NCI-H187 treated with DMSO at 0.1 percent for 48 hours (cell line): ENCODE measurements at places on chromosomes 3 and 15.

DNA sequence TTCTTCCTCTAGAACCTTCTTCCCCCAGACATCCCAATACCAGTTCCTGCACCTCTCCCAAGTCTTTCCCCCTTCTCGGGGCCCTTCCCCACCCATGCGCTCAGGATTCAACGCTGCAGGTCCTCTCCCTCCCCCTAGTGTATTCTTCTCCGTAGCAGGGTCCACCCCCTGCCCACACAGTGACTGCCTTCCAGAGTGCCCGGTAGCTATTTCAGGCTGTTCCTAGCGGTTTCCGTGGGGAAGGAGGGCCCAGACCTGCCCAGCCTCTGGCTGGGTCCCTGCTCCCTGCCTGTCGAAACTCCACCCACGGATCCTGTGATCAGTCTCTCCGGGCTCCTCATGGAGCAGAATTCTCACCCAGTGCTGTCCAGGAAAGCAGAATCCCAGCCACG lies 45.2 kb upstream of the SEC61A1 start:
- no peak for DNase-seq

DNA sequence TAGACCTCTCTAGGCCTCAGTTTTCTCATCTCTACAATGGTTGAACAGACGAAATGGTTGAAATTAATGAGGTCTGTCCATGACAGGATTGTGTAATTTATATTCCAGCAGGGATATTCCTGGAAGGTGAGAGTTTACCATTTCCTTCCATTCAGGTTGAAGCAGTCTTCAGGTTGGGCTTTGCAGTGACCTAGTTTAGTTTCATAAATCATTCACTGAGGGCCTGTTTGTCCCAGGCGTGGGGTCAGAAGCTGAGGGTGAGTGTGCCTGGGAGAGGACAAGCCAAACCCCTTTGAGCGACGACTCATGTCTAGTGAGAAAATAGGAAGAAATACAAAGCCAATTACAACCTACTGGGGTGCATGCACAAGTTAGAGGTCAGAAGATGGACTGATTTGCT lies 57.2 kb upstream of the CACNA2D3 start:
- DNase-seq, result no peak

DNA sequence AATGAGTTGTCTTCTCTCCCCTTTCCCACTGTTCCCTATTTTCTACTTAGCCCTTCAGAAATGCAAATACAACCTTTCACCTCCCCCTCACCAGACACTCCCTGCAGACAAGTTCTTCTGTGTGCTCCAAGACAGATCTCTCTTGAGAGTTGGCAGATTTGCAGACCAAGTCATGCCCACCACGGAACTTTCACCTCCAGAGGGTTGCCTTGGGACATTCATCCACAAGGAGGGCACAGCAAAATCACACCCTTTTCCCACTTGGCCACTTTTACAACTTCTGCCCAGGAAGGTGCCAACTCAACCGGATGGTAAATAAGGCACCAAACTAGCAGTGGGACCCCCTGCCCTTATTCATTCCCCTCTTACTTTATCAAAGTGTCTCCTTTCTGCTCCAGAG lies 53.5 kb downstream of the SLC30A4 start:
- DNase-seq, result no peak

- no peak for DNase-seq
Measured at GRCh38 chr3:171883257-171883892, 40.2 kb downstream of the TMEM212 start.

- no peak for DNase-seq
Measured at GRCh38 chr3:151635905-151636304, 97.8 kb upstream of the AADACL2 start.

- no peak for DNase-seq
Measured at GRCh38 chr15:33766389-33766788, 201.9 kb upstream of the CHRM5 start.

GRCh38 chr3:45566196-45566595 lies 28.4 kb upstream of the LIMD1 start:
- no peak for DNase-seq

- no peak for DNase-seq
Measured at GRCh38 chr3:27659279-27660021, 62.7 kb downstream of the EOMES start.

DNA sequence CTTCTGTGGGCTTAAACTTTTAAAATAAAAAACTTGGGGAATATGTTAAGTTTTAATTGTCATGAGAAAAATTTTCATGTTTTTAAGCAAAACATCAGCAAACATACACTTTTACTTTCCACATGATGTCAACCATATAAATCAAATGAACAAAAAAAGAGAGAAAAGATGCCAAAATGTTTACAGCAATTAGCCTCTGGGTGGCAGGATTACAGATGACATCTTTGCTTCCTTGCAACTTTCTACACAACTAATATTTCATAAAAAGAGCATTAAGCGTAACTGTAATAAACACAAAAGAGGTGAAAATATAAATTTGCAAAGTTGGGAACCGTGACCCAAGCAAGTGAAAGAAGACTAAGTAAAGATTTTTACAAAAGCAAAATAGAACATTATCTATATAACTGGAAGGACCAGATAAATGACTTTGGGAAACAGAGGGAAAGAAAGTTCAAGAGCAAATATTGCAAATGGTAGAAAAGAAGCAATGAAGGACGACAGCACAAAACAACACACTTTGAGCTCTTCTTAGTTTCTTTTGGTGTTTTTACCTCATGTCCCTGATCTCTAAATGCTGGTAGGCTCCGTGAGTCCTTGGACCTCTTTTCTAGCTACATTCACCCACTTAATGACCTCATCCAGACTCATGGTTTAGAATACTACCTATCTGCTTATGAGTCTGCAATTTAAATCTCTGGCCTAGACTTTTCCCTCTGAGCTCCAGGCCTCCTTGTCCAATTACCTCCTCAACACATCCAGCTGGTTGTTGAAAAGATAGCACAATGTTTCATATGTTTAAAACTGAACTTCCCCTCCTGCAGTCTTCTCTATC lies 9.4 kb downstream of the TP53BP1 start:
- DNase-seq, result no peak

GRCh38 chr3:129001101-129001805 lies at the start of gene EFCC1:
TSS of gene EFCC1 (plus strand) at chr3:129001304. CDS start at chr3:129001629, 325 bp downstream.
- no peak for DNase-seq

- DNase-seq, result no peak
Measured at GRCh38 chr3:27094721-27095120, 274.5 kb downstream of the NEK10 start.

DNA sequence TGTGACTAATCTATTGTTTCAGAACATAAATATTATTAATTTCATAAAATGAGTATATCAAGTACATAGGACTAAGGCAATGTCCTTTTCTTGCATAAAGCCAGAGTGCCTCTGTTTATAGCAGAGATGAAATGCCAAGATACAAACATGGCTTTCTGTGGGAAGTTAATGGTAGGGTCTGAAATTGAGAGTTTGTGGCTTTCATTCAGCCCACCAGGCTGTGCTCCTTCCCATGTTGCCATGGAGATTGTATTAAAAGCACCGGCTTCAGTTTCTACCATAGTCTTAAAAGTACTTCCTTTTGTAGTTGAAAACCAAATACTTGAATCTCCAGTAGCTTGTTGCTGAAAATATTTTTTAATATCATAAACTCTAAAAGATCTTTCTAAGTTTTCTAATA lies 114.0 kb downstream of the LRRC28 start:
- no peak for DNase-seq

DNA sequence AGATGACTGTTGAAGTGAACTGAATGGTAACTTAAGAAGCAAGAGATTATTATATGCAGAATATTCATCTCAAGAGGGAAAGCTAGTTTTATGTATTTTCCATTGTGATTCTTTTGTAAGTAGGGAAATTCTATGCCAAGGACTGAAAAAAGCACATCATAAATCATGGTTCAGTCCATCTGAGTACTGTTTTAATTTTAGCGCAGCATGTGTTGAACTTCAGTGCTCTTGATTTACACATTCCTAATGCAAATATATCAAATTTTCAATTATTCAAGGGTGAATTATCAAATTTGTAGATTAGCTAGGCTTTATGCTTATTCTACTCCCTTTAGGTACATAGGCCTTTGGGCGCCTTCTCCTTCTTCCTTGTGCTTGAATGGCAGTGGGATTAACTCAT lies 50.3 kb upstream of the TCF12 start:
- DNase-seq, result no peak

GRCh38 chr3:3666664-3667063 lies 132.6 kb upstream of the LRRN1 start:
- DNase-seq, result no peak

GRCh38 chr3:73719861-73720260 lies 95.1 kb upstream of the PDZRN3 start:
- DNase-seq, result no peak

GRCh38 chr3:31508452-31509146 lies 24.1 kb upstream of the STT3B start:
- no peak for DNase-seq

DNA sequence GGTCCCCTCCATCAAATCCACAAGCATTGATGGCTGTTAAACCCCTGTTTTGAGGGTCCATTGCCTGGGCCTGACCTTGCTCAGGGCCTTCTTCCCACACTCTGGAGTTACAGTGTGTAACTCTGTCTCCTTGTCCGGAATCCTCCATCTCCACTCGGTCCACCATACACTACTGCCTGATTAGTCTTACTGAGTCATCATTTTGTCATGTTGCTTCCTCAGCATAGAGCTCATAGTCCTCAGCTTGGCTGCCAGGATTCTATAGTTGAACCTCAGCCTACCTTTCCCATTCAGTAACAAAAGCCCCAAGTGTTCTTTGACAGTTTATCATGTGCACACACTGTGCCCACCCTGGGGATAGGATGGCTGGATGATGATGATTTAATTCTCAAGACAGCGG lies 113.0 kb downstream of the PDE8A start:
- no peak for DNase-seq

DNA sequence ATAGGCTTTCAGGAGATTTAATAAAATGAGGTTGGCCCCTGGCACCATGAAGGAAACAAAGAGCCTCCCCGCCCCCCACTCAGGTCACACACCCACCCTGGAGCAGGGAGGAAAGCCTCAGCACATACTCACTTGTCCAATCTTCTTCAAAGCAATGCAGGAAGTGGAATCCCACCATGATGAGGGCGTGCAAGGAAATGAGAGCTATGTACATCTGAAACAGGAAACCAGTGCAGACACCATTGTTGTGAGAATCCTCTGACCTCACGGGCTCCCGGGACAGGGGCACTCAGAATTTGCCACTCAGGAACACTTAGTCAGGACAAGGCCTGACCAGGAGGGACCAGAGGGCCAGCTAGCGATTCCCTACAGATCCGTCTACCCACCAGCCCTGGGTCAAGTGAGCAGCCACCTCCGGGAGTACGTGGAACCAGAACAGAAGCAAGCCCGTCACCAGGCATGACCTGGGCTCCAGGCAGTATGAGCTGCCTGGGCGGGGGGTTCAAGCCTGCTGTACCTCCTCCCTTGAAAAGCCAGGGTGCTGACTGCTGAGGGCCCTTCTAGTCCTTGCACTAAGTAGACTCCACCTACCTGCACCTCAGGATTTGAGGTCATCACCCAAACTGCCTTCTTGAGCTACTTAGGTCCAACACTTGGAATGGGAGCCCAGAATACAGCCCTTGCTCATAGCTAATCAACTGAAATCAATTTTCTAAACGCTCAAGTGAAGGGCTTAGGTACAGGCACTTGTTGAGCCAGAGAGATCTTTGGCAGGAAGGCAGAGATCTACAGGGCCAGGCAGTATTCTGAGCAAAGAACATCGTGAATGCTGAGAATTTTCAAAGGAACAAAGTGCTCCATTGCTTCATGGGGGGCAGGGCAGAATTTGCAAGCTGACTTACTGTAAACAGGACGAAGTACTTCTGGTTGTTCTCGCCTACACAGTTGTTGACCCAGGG lies 42.7 kb downstream of the ZDHHC3 start:
- DNase-seq, result no peak

- no peak for DNase-seq
Measured at GRCh38 chr3:193996221-193996620, 139.7 kb upstream of the HES1 start.

DNA sequence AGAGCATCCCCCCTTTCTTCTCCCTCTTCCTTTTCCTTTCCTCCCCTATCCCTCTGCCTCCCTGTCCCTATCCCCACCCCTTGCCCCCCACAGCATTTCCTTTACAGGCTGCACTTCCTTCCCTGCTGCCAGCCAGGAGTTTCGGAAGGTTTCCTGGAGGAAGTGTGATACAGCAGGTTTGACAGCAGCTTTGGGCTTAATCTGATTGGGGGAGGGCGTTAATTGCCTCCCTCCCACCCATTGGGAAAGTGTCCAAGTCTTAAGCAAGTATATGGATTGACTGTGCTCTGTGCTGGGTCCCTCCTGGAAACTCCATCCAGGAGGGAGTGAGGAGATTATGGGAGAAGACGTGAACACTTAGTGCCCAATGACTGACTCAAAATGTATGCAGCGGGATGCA lies 1.8 kb downstream of the SCAMP5 start:
- no peak for DNase-seq

DNA sequence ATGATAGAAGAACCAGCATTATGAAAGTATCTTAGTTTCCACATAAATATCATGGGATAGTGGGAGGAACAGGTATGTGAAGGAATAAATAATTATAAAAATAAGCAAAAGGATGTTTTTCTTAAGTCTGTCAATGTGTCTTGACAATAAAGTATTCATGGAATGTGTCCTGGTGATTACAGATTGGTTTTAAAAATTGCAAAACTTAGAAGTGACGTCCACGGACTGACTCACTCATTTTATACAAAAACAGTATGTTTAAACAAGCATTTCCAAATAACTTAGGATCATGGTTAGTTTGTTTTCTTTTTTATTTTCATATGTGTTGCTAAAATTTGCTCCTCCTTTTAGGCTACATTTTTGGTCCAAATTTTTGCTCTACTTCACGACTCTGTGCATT lies 687.0 kb upstream of the NECTIN3 start:
- DNase-seq, result no peak
